Articular chondrocyte of knee joint (primary cell): ENCODE measurements at places on chromosomes 2 and 18. TPM values are rescaled to one million over a fixed set of nuclear protein-coding genes. Genes with fewer than 3 reads are reported as not detected.

Gene FOXD4L1
- total RNA-seq = 0.11 and 0.26 TPM in 2 replicates

Gene EGR4
- not detected in 2 replicates for total RNA-seq

Gene REG3A
- total RNA-seq = not detected in 2 replicates

Gene GREB1L
- total RNA-seq = under 0.01 and 0.11 TPM in 2 replicates

Gene SDC1
- total RNA-seq = 22.5 and 27.3 TPM in 2 replicates
